ENCODE measurements at places on chromosomes 16 and 17.
A peak's percentile ranks its signal among the peaks of the same experiment; 100 is the strongest.

GRCh38 chr16:81558444-81559175 lies 114.0 kb downstream of the CMIP start:
- no peak for DNase-seq

DNA sequence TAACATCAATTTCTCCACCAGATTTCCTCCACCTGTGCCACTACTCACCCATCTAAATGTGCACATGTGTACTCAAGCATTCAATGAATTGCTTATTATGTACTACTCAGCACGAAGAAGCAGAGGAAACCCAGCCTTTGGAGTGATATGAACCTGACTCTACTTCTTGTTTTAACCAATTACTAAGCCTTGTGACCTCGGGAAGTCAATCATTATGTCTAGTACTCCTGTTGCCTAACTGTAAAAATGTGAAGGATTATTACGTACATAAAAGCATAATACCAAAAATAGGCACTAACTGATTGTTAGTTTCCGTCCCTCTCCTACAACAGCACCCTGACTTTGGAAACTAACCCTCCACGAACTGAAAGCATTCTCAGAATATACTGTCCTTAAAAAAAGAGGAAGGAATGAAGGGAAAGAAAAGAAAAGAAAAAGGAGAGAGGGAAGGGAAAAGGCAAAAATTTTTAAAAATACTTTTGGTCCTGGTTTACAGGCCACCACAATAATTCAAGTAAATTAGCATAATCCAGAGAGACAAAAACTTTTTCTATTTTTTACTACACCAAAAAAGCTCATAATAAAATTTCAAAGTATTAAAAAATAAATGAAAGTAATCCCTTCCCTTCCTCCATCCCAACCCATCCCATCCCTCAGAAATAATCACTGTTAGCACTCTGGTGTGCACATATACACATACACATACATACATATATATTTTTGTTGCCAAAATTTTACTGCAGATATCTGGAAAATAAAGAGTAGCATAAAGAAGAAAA lies 53.6 kb downstream of the KANSL1 start:
- peak; percentile 40 for DNase-seq

GRCh38 chr17:57674894-57675293 lies 70.2 kb downstream of the CCDC182 start:
- no peak for DNase-seq

GRCh38 chr17:73156887-73157520 lies 7.8 kb upstream of the SSTR2 start:
- peak; percentile 17 for DNase-seq

- peak; percentile 18 for DNase-seq
Measured at GRCh38 chr17:12959441-12959840, 58.4 kb downstream of the ELAC2 start.

GRCh38 chr16:88807142-88807625 lies 3.6 kb downstream of the CDT1 start:
- DNase-seq: no peak

DNA sequence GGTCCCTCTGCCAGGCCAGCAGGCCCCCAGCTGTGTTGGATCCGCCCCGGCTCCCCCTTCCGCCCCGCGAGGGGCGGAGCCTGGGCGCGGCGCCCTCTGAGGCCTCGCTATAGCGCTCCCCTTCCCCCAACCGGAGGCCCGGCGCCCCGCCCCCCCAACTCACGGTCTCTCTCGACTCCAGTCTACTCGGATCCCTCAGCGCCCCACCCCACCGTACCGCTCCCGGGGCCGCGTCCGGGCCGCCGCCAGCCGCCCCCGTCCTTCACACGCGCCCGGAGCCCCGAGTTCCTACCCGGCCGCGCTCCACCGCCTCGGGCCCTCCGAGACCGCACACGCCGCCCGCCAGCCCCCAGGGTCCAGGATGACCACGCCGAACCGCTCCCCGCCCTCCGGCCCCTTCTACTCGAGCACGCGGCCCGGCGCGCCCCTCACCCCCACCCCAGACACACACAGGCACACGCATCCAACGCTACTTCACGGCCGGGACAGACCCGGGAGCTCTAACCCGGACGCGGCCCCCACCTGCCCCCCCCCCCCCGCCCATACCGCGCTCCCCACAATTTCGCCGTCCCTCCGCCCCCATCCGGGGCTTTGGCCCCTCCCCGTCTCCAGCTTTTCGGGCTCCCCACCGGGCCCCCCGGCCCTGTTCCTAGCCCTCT lies 1.4 kb downstream of the PHF23 start:
- DNase-seq: peak; percentile 55

GRCh38 chr17:46126840-46127239 lies 66.4 kb downstream of the KANSL1 start:
- no peak for DNase-seq

- no peak for DNase-seq
Measured at GRCh38 chr16:3832668-3833067, 47.8 kb downstream of the CREBBP start.

- DNase-seq: no peak
Measured at GRCh38 chr16:50982808-50983207, 168.3 kb downstream of the SALL1 start.

DNA sequence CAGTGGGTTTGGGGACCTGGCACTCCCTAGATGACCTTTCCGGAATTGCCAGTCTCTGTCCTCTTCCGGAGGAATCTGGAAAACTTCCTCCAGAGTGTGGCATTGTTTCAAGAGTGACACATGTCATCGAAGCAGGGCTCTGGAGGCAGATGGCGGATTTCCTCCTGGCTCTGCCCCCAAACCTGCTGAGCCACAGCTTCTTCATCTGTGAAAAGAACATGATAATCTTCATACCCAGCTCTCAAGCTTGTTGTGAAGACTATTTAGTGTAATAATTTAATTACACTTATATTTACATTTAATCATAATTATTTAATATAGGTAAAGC lies 19.7 kb upstream of the TEX2 start:
- DNase-seq: no peak

DNA sequence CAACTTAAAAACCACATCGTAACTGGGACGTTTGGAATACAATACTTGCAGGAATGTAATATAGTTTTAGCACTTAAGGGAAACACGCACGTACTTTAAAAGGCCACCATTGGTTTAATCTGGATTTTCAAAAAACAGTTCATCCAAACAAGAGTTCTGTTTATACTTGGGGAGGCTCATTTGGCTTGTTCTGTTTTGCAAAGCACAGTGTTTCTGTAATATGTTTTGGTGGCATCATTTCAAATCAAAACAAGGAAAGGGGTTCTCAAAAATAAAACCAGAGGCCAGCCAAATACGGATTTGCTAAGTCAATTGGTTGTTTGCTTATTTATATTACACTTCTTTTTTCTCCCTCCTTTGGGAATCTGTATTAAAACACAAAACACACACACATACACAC lies 656.1 kb upstream of the SOX9 start:
- DNase-seq: no peak

GRCh38 chr17:49061524-49061943 lies 64.3 kb downstream of the IGF2BP1 start:
- peak; percentile 49 for DNase-seq

- DNase-seq: no peak
Measured at GRCh38 chr17:67082107-67082506, 37.8 kb downstream of the CACNG1 start.

GRCh38 chr16:20829536-20829935 lies 23.2 kb downstream of the REXO5 start:
- DNase-seq: no peak

DNA sequence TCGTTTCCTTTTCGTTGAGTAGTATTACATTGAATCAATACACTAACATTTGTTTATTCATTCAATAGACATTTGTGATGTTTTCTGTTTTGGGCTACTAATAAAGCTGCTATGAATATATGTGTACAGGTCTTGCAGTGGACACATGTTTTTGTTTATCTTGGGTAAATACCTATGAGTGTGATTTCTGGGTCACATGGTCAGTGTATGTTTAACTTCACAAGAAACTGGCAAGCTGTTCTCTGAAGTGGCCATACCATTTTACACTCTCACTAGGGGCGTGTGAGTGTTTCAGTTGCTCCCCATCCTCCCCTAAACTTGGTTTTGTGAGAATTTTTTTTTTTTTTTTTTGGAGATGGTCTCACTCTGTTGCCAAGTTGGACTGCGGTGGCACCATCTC lies 35.0 kb downstream of the PKD1L3 start:
- no peak for DNase-seq

DNA sequence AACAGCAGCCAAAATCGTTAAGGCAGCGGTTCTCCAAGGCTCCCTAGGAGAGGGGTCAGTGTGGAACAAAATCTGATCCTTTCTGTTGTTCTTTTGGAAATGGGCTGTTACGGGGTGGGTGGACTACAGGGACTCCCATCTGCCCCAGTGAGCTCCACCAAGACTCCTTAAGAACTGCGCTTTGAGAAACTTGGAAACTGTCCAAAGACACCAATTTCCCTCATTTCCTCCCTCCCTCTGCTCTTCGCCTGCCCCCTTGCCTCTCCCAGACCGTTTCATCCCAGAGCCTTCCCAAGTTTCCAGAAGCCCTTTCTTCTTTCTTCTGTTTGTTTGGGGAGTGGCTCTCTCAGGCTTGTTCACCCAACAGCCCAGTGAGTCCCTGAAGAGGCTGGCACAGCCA lies 205.4 kb downstream of the COPRS start:
- DNase-seq: no peak

- peak; percentile 99 for DNase-seq
Measured at GRCh38 chr16:30947859-30948666, 805 bp upstream of the ORAI3 start.

DNA sequence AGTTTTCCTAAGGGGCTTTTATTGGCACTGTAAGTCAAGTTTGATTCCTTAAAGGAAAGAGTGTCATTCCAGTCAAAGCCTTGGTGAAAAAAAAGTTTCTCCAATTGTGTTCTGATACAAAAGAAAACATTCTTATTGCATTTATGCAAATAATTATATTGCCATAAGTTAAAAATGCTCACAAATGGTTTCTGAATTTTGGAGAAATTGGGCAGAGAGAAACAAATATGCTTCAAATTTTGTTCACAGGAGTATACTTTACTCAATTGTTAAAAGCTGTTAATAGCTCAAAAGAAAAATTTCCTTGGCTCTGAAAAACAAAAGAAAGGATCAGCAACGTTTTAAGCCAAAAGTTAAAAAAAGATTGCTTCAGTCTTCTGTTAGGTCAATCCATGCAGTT lies 60.2 kb downstream of the PIGL start:
- DNase-seq: peak; percentile 30

DNA sequence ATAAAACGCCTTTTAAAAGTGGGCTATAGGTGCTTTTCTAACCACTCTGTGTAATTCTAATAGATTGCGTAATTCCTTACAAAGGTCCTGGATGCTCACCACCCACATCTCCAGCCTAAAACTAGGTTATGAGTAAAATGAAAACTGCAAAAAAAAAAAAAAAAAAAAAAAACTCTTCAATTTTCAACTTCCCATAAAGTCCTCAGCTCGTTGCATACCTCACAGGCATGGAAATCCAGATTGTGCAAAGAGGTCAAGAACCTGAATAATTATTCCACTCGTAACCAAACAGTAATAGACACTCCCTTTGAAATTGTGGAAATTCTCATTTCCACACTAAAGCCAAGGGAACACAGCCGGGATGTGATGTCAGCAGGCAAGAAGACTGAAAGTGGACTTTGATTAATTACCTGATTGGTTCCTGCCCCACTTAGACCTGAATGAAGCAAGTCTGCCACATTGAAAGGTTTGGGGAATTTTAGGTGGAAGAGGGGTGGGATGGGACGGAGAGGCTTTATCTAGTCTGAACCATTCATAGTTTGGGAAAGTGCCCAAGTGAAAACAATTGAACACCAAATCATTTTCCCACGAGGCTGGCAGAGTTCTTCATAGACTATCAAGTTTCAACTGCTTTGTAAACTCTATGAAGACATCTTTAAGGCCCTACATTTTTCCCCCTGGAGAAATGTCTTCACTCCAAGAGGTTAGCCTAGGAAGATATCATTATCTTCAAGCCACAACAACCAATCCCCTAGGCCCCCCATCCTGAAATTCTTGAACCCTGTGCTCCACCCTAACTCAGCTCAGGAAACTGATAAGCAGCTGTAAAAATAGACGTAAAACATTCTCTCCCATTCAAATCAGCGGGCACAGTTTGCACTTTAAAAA lies 49.1 kb upstream of the TANC2 start:
- peak; percentile 93 for DNase-seq

- DNase-seq: no peak
Measured at GRCh38 chr17:2106308-2106955, 51.5 kb downstream of the HIC1 start.

GRCh38 chr17:19378416-19379360 lies at the start of gene MAPK7:
Gene MAPK7, plus strand, starts transcription at chr17:19378498. Its CDS starts 403 bp downstream, at chr17:19378901.
- no peak for DNase-seq

- peak; percentile 79 for DNase-seq
Measured at GRCh38 chr17:8611137-8611536, 19.4 kb downstream of the MYH10 start.

GRCh38 chr17:79043191-79043930 lies 19.4 kb downstream of the C1QTNF1 start:
- DNase-seq: no peak

GRCh38 chr17:42806249-42806648 lies 7.6 kb downstream of the CNTD1 start:
- DNase-seq: no peak

GRCh38 chr16:64422259-64422658 lies 699.6 kb downstream of the CDH11 start:
- no peak for DNase-seq

DNA sequence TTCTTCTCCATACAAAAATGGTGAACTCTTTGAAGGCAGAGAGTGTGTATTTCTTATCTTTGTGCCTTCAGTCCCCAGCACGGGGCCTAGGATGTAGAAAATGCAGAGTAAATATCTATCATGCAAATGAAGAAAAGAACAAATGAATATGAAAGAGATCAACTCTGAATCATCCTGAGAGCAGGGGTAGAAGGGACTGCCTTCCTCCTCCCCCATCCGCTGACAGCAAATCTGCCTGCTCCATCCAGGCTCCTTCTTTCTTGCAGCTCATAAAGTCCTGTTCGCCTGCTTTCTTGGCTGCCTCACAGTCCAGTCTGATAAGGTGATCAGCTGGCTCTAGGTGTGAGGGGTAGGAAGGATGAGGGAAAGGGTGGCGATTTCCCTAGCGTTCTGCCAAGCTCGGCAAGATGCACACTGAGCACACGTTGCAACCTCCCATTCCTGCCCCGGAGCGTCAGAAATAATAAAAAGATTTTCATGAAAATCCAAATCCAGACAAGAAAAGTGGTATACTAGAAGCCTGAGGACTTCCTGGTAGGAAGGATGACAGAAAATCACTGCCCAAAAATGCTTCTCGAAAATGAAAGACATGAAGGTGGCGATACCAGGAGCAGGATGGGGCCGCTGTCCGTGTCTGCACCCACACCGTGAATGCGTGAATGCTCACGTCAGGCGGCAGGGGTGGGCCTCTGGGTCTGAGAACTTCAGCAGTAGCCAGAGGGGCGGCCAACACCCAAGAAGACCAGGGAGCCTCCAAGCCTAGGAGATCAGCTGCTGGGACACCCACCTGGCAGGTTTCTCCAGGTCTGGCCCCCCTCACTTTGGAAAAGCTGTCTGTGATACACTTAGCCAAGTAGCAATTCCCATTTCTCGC lies 67.1 kb downstream of the VPS53 start:
- DNase-seq: no peak

GRCh38 chr16:81842564-81843242 lies 63.6 kb downstream of the PLCG2 start:
- DNase-seq: no peak

GRCh38 chr17:2819921-2820501 lies 23.8 kb downstream of the RAP1GAP2 start:
- no peak for DNase-seq
